ENCODE measurements at places on chromosomes 12 and 14. TPM values are rescaled to one million over a fixed set of nuclear protein-coding genes. Genes with fewer than 3 reads are reported as not detected.

DNA sequence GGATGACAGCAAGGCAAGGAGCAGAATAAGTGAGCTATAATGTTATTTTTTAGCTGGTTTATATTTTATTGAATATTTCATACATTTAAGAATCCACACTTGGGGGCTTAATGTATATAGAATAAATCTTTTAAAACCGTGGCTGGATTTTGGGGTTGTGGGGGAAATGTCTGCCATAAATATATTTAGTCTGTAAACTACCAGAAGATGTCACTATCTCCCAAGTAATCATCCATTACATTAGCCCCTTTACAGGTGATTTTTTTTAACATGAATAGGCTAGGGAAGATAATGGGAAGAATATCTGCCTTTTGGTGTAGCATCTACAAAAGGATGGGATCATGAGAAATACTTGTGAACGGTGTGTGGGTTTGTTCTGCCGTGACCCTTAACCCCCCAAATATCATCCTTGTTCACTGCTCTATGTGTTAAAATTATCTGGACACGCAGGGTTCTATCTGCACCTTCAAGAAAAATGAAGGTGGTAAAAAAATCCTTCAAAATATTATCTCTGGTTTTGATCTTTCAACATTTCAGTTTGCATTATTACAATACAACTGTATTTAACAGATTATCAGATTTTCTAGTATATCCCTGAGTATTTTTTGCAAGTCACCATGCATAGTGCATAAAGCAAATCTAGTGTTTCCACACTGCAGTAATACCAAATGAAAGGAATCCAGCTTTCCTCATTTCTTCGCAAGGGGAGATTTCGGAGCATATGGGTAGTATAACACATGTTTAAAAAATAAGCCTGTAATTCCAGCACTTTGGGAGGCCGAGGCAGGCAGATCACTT lies 8.0 kb upstream of the SLC17A8 start:
- no peaks in the 10 kb centered on the region for H3K27me3 ChIP-seq
- H3K36me3 ChIP-seq: no peaks in the 10 kb centered on the region
- no peaks in the 10 kb centered on the region for H3K4me1 ChIP-seq
- H3K27ac ChIP-seq: no peak overlapping the region
- no peak overlapping the region for H3K4me3 ChIP-seq

DNA sequence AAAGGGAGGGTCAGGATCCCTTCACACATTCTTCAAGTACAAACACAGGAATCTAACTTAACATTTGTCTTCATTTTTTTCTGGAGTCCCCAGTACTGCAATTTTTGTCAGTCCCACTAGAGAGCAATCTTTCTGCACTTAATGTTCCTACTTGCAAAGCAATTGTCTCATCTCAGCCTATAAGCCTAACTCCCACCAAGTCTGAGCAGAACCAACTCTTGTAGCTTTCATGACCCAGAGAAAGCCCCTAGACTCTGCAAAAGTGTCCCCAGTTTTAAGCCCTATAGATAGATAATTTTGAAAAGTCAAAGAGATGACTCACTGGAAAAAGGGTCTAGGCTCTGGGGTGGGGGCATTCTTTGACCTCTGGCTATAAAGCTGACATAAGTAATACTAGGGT lies 1.8 kb upstream of the ZBTB39 start:
- no peak for DNase-seq
- H3K27me3 ChIP-seq: peaks cover 9% of the 10 kb centered on the region

DNA sequence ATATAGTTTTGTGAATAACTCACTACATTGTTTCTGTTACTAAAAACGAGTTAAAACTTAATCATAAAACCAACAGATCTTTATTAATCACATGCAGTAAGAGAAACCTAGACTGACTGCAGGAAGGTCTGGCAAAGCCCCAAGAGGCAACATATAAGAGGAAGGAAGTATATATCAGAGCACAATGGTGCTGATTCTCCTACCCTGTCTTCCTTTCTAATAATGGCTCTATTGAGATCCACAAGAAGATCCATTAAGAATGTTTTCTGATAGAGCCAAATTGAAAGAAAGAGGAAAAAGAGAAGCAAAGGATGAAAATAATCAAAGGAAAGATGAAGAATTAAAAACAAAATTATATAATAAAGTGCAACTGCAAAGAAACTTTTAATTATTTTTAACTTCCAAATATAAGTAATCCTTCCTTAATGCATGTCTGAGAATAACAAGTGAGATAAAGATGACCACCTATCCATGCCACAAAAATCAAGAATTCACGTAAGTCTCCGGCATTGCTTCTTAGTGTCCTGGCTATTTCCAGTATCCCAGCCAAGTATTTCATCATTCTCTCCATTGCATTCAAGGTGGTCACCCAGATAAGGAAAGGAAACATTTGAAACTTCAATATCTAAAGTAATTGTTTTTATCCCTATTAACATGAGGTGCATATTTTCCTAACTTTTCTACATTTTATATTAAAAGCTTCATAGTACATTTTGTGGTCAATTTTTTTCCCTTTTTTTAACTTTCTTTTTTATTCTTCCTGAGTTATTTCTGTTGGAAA lies 62.2 kb downstream of the SOX5 start:
- H3K4me3 ChIP-seq: no peak overlapping the region
- H3K4me1 ChIP-seq: no peaks in the 10 kb centered on the region
- no peak for DNase-seq

DNA sequence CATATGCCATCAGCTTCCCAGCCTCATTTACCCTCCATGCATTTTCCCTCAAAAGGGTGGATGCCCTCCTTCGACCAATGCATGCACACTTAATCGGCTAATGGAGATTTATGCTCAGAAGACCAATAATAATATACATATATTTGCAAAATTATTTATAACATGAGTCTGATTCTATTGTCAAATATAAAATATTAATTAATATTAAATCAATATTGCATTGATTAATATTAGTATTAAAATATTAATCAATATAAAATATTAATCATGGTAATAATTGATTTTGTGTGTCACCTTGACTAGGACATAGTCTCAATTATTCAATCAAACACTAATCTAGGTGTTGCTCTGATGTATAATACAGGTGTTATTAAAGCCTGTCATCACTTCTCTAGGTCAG lies 1282.5 kb downstream of the TMEM121 start:
- H3K4me3 ChIP-seq: no peak overlapping the region
- no peak for DNase-seq
- no peaks in the 10 kb centered on the region for H3K36me3 ChIP-seq
- H3K27me3 ChIP-seq: peaks cover 52% of the 10 kb centered on the region
- H3K27ac ChIP-seq: no peak overlapping the region
- H3K4me1 ChIP-seq: peaks cover 4% of the 10 kb centered on the region

GRCh38 chr12:94750864-94751263 lies 100.5 kb upstream of the TMCC3 start:
- H3K27ac ChIP-seq: no peak overlapping the region
- no peak overlapping the region for H3K4me3 ChIP-seq
- no peaks in the 10 kb centered on the region for H3K36me3 ChIP-seq
- DNase-seq: no peak
- peaks cover 25% of the 10 kb centered on the region for H3K27me3 ChIP-seq

C12orf60 gene
- 1.9 TPM for total RNA-seq

Measured in left ventricle myocardium inferior (tissue), 1 donor.